ENCODE measurements at places on chromosomes 5 and 9. TPM values are rescaled to one million over a fixed set of nuclear protein-coding genes. Genes with fewer than 3 reads are reported as not detected.

GRCh38 chr9:106620081-106620480 lies 242.9 kb upstream of the ZNF462 start:
- DNase-seq: no peak

DNA sequence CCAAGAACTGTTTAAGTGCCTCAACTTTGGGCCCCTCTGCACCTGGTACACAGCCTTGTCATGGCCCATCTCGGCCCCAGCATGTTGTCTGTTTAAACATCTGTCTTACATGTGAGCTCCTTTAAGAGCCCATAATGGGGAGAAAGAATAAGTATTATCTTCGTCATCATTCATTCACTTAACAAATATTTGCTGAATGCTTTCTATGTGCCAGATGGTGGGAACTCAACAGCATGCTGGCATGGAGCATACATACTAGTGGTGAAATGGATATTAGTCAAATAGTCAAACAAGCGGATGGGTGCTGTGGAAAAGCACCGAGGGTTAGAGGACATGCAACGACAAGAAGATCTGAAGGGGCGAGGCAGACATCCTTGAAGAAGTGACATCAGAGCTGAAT lies 54.5 kb downstream of the GABBR2 start:
- DNase-seq: no peak

STOML2 gene
- total RNA-seq: 258 TPM

- DNase-seq: no peak
These were observed 106.2 kb downstream of the LHFPL2 start for GRCh38 chr5:78542321-78542840.

IFNA10 gene
- not detected for total RNA-seq

GRCh38 chr5:97923997-97924396 lies 741.0 kb upstream of the RIOK2 start:
- no peak for DNase-seq
